ENCODE measurements at places on chromosomes 1 and 21.

GRCh38 chr1:7076572-7076971 is 291.3 kb downstream of the CAMTA1 start:
- no peak for DNase-seq

GRCh38 chr1:79808816-79809475 is 802.4 kb upstream of the ADGRL4 start:
- no peak for DNase-seq

DNA sequence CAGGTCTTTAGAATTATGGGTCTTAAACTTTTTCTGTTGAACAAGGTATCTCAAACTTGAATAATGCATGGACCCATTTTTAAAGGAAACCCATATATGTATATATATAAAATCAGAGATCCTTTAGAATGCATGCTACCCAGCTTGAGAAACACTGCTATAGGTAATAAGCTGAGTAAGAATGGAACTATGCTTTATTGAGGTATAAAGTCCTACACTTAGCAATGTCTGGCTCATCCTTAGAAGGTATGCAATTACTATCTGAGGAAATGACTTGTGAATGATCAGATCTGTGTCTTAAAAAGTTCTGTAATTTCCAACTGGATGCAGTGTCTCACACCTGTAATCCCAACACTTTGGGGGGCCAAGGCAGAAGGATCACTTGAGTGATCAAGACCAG is 11.2 kb downstream of the TRAF3IP3 start:
- no peak for DNase-seq

GRCh38 chr1:219465212-219466093 is 147.5 kb downstream of the ZC3H11B start:
- DNase-seq: no peak

- peak; percentile 68 for DNase-seq
Observed at GRCh38 chr1:203702130-203702577, 62.8 kb upstream of the LAX1 start.

DNA sequence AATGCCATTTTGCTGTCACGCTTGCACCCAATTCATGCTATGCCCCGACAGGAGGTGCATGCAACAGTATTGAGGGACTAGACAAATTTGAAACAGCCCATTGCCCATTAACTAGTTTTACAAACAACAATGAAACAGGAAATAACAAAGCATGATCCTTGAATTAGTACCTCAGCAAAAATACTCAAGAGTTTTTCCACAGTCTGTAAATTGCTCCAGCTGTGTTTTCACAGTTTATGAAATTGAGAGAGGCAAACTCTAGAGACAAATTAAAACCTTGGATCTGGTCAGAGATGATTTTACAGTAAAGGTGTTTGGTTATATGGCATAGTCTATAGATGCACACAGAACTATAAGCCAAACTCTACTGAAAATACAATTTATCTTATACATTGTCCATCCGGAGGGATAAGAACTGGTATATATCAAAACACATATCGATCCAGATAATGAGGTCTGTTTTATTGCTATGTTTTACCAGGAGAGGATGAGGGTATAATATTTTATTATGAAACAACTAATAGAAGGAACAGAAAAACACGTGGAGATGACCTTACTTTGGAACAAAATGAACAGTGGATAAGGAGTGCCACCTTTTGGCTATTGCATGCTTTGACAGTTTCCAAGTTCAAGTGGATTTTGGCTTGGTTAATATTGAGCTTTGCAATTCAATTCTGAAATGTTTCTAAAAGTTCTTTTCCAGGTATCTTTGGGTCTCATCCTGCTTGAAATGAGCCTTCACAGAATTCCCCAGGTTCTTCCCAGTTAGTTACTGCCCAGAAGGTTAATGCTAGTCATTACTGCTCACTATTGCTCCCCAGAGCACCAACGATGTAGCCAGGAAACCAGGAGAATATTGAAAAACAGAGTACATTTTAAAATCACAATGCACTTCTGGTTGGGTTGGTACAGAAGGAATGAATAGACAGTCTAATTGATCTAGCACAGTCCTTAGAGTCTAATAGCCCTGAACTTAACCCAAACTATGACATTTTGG is 45.7 kb downstream of the ZC3H11B start:
- no peak for DNase-seq

DNA sequence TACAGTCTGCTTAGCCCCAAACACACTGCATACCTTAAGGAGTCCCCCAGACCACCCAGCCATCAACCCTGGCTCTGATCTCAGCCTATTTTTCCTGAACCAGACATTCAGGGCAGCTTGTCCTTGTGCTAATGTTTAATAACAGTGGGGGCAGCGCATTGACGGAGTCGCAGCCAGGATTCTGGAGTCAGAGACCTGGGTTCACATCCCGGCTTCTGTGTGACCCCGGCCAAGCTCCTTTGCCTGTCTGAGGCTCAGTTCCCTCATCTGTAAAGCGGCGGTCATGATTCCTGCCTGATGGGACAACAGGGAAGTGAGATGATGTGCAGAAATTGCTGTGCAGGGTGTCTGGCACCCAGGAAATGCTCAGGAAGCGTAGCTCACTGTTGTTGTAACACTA is 63.1 kb downstream of the MATN1 start:
- no peak for DNase-seq

DNA sequence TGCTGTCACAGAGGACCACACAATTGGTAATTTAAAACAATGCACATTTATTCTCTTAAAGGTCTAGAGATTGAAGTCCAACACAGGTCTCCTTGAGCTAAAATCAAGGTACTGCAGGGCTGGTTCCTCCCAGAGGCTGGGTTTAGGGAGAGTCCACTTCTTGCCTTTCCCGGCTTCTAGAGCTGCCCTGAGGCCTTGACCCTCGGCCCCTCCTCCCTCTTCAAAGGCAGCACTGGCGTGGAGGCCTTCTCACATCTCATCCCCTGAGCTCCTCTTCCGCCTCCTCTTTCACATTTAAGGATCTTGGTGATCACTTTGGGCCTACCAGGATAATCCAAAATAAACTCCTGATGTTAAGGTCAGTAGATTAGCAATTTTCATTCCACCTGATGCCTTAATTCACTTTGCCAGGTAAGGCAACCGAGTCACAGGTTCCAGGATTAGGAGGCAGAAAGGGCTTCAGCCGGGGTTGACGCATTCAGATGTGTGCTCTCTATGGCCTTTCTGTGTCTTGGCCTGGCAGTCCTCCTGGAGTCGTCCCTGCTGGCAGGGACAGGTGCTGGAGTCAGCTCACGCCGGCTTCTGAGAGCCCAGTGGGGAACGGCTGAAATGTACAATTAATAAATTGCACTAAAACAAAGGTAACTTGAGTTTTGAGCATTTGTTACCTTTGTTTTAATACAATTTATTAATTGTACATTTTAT is 61.2 kb upstream of the ABCG1 start:
- peak; percentile 13 for DNase-seq

GRCh38 chr1:172616636-172617035 is 42.3 kb upstream of the FASLG start:
- DNase-seq: no peak

GRCh38 chr1:115090540-115090939 is 1.2 kb upstream of the TSPAN2 start:
- no peak for DNase-seq

DNA sequence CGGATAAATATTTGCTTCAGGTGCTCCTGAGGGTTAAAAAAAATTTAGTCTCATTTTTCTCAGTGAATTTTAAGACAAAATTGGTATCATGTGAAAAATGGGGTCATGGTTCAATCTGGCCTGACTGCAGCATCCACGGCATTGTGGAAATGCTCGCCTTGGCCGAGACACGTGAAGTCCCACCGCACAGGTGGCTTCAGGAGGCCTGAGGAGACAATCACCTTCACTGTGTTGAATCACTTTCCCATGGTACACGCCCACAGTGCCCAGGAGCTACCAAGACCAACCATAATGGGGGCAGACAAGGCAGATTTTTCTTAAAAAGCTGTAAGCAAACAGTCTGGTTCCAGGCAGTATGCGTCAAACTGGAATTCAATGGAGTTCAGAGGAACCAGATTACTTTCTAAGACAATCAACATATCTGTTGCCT is 11.0 kb upstream of the CPLANE2 start:
- DNase-seq: no peak

- DNase-seq: no peak
Observed at GRCh38 chr1:167339405-167339804, 118.7 kb downstream of the POU2F1 start.

- no peak for DNase-seq
Observed at GRCh38 chr1:205709640-205710039, 29.3 kb upstream of the SLC45A3 start.

DNA sequence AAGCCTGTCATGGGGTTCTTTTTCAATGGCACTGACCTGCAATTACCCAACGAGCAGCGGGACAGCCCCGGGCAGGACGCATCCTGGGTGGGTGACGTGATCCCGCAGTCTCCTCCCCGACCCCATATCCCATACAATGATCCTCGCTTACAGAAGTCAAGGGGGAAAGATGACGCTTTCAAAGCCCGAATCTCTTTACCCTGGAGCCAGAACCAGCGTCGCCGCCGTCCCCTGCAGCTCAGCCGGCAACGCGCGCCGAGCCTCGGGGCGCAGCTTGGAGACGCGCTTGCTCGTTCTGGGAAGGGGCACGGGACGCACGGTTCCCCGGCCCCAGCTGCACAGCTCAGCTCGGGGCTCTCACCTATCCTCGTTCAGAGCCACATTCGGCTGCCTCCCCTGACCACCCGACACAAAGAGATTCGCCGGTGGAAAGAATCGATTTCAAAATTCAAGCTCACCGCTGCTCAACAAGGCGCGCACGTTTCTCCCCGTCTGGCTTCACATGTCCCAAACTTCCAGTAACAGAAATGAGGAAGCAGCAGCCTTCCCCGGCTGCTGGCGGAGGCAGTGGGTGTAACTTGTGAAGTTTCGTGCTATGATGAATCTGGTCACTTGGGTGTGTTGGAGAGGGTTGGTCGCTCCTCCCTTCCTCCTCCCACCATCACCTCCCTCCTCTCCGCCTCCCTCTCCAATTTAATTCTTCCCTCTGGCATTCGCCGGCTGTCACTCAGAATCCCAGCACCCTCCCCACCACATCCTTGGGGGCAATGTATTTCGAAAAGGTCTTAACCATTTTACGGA is at the start of gene TIAM1:
TSS of gene TIAM1 (minus strand) at position 582 of the 801 bp plus-strand sequence. CDS start 77,289 bp downstream, outside the sequence.
- DNase-seq: no peak

DNA sequence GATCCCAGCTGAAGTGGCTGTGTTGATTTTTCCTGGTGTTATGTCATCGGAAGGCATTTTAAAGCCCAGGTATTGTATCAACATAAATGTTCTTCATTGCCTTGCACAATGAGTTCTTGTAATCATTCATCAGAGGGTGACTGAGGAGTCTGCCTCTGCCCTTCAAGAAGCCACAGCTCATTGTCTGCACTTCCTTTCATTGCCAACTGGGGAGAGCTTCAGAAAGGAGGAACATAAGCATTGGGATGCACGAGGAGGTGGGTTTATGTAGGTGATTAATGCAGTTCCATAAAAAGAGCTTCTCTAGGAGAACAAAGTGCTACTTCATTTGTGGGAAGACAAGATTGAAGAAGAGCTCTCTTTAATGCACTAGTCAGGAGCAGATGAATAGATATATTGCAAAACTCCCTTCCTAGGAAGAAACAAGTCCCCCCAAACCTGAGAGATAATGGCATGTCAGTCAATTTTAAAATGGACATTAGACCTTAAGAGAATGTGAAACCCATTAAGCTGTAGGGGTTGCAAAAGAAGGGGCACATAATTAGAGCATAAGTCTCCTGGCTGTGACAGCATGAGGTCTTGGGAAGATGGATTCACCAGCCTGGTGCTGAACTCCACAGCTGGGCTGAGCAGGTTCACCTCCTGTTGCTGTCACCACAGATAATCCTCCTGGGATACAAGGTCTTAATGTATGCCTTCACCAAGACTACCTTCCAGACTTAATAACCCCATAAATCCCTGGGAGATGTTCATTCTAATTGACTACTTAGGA is 124.6 kb downstream of the BACH1 start:
- no peak for DNase-seq

- DNase-seq: peak; percentile 53
Observed at GRCh38 chr1:117754061-117754969, 148.5 kb downstream of the TENT5C start.

DNA sequence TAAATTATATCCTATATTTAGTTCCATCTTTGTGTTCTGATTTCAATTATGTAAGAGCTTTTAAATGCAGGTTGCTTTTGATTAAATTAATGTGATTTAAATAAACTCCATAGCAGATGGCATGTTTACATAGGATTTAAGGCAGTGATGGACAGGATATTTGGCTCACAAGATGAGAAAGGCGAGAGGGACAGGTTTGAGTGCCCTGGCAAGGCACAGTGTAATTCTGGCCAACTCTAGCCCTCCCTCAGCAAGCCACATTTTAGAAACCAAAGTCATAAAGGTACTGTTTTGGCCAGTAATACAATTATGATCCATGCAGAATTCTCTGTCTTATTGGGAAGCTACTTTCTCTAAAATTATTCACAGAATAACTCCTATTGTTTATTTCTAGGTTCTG is 50.6 kb upstream of the C1orf146 start:
- no peak for DNase-seq

- peak; percentile 53 for DNase-seq
Observed at GRCh38 chr1:203306965-203307541, 1.7 kb downstream of the BTG2 start.

GRCh38 chr21:40800126-40800525 is 46.8 kb downstream of the DSCAM start:
- DNase-seq: no peak

- DNase-seq: no peak
Observed at GRCh38 chr1:220884109-220884980, 5.1 kb downstream of the HLX start.

- no peak for DNase-seq
Observed at GRCh38 chr1:82762829-82763532, 962.2 kb downstream of the ADGRL2 start.

GRCh38 chr1:33042831-33043230 is 6.1 kb upstream of the AK2 start:
- DNase-seq: no peak
